Activated CD8-positive, alpha-beta T cell treated with anti-CD3 and anti-CD28 coated beads for 36 hours (primary cell): ENCODE measurements at places on chromosomes 3 and 15. TPM values are rescaled to one million over a fixed set of nuclear protein-coding genes. Genes with fewer than 3 reads are reported as not detected.

DNA sequence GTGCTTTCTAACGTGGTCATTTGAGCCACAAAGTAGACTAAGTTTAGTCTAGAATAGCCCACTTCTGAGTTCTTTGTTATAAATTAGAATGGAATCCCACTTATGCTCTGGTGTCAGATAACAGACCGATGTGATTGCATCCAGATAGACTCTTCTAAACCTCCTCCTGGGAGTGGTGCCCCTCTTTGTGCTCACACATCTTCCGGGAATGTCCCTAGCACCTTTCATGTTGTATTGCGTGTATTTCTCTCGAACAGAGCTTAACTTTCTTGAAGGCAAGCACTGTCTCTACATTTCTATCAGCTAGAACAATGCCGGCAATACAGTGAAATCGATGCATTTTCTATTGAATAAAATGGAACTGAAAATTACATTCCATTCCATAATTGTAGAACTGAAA, 23.0 kb downstream of the CP start:
- no peak for DNase-seq

DNA sequence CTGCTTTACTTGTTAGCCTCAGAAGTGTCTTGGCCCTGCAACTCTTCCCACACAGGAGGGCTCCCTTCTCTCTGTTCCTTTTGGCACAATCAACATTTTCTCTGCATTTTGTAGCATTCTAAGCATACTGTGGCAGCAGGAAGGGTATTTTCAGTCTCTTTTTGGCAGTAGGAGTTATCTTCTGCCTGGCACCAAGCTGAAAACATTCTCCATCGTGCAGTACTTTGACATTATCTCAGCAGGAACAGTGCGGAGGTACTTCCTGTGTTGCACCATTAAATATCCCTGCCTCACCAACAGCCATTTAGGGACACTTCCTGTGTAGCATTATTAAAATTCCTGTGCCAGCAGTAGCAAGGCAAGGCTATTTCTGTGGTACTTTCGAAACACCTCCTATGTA, 233.2 kb upstream of the SEMA6D start:
- DNase-seq = no peak

DNA sequence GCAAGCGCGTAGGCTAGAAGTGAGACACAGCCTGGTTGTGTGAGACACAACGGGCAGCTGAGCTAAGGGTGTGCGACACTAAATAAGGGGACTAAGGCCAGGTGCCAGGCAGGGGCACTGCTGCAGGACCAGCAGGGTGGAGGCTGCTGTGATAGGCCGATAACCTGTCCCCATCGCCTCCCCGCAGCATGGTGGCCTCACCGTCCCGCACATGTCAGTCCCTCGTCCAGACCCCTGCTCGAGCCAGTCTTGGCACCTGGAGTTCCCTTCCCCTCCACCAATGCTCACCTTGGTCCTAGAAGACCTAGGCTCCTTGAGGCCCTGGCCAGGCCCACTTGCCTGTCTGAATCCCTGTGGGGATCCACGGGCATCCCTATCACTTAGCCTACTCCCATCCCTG, 96.1 kb downstream of the HMG20A start:
- DNase-seq = no peak

DNA sequence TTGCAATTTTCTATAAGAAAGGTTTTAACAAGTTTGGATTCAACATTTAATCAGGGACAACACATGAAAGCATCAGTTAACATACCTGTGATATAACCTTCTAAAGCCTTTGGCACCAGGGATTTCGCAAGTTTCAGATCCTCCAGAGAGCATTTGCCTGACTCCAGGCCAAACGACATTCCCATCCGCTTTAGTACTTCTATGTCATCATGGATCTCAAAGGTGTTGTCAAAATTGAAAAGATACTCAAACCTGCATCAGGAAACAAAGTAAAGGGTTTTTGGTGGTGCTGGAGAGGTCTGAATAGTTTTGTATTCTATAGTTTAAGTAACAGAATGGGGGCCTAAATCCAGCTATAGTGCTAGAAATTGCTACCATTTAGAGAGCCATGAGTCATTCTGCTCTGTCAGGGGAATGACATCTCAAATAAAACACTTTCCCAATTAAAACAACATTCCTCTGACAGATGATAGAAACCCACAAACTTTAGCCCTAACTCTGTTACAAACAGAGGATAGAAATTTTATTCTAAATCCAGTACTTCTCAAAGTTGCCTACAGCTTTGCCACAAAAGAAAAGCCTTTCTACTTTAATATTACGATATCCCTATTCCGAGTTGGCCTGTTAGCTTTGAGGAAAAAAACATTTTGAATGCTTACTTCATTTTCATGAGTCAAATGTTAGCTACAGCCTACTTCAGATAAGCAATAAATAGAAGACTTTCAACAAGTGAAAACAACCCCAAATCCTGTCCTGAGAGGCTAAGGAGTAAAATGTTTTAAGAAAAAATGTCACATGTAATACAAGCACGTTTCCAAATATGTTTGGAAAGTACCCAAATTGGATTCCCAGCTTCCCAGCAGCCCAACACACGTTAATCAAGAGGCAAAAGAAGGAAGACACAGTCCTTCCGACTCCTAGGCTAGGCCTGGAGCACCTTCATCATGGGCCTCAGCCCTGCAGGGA, 83.4 kb downstream of the ATP1B3 start:
- no peak for DNase-seq

DNA sequence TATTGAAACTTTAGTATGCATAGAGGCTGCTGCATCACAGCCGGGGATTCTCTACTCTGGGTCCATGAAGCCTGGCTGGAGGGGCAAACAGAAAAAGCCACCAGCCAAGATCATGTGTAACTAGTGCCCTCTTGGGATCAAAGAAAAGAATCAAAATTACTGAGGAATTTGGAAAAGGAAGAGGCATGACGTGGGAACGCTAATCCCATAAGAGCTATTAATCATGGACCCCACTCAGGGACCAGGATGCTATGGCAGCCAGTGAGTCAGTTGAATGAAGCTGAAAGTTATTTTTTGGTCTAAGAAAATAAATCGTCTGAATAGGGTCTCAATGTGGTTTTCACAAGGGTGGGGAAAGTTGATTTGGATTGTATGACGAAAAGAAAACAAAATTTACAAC, 1165.1 kb downstream of the ROBO2 start:
- DNase-seq = no peak

- no peak for DNase-seq
These were observed 239.4 kb upstream of the LRIG1 start for GRCh38 chr3:66740260-66740659.

DNA sequence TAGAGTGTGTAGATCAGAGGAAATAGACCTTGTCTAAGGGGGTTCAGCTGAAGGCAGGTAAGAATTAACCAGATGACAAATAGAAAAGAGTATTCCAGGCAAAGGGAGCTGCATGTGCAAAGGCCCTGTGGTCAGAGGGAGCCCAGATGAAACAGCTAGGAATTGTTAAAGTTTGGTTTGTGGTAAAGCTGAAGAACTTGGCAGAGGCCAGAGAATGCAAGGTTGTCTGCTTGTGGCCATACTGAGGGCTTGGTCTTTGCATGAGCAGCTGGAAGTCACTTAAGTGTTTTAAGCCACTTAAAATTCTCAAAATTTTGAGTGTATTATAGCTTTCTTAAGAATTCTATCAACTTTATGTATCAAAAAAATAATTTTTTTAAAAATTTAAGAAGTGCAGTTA, 116.5 kb downstream of the NEK10 start:
- DNase-seq = no peak

DNA sequence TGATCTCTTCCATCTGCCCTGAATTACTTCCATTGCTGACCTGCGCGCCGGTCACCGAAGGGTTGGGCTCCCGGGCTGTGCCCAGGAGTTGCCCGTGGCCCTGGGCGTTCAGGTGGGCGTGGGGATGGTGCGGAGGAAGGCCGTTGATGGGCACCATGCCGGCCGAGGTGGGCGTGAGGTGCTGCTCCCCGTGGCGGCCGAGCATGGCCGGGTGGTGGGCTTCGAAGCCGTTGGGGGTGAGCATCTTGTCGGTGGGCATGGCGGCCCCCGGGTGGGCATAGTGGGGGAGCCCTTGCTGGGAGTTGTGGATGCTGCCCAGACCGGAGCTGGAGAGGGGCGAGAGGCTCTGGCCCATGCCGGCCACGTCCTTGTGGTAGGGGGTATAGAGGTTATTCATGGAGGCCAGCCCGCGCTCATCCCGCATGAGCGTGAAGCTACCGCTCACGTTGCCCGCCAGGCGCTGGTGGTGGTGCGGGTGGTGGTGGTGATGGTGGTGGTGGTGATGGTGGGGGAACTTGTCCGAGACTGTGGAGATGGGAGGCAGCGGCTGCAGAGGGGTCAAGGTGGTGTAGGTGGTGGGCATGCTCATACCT, 1.0 kb downstream of the ONECUT1 start:
- no peak for DNase-seq

Gene CASR
- total RNA-seq = not detected

Gene GOLGA6D
- not detected for total RNA-seq

Gene MESP2
- total RNA-seq = not detected
